ENCODE measurements at places on chromosomes 5 and 9. TPM values are rescaled to one million over a fixed set of nuclear protein-coding genes. Genes with fewer than 3 reads are reported as not detected.

- no peaks in the 10 kb centered on the region for H3K36me3 ChIP-seq
- peaks cover 7% of the 10 kb centered on the region for H3K27me3 ChIP-seq
- DNase-seq = no peak
- no peak overlapping the region for H3K4me3 ChIP-seq
- no peak overlapping the region for H3K27ac ChIP-seq
These were observed 76.8 kb upstream of the LMX1B start for GRCh38 chr9:126536841-126537465.

The ORM2 gene
- total RNA-seq = not detected

The NEUROG1 gene
- not detected for total RNA-seq

GRCh38 chr9:97372580-97372979 lies 39.3 kb upstream of the TDRD7 start:
- H3K4me1 ChIP-seq = no peaks in the 10 kb centered on the region
- peaks cover 22% of the 10 kb centered on the region for H3K36me3 ChIP-seq

The STXBP1 gene
- total RNA-seq = 18.8 TPM

DNA sequence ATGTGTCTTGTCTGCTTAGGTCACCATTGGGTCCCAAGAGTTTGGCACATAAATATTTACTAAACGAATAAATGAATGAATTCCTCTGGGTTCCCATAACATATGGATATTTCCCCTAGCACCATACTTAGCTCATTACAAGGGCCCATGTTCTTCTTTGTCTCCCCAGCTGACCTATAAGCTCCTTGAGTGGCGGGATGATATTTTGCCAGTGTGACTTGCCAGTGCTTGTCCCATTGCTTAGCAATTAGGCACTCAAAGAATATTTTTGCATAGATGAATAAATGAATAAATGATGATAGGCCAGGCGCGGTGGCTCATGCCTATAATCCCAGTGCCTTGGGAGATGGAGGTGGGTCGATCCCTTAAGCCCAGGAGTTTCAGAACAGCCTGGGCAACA lies 16.9 kb upstream of the CTNNA1 start:
- H3K36me3 ChIP-seq = no peaks in the 10 kb centered on the region
- peaks cover 15% of the 10 kb centered on the region for H3K4me1 ChIP-seq
- H3K27ac ChIP-seq = no peak overlapping the region
- no peak overlapping the region for H3K4me3 ChIP-seq
- H3K27me3 ChIP-seq = peaks cover 30% of the 10 kb centered on the region

- DNase-seq = no peak
- H3K27me3 ChIP-seq = peaks cover 30% of the 10 kb centered on the region
- H3K27ac ChIP-seq = no peak overlapping the region
- H3K36me3 ChIP-seq = no peaks in the 10 kb centered on the region
- peaks cover 2% of the 10 kb centered on the region for H3K4me1 ChIP-seq
These were observed 3.1 kb upstream of the VAV2 start for GRCh38 chr9:133995012-133995896.

The TNC gene
- total RNA-seq = 0.90 TPM

The EPB41L4A gene
- total RNA-seq = 0.06 TPM

GRCh38 chr9:3992924-3993323 lies 306.9 kb downstream of the GLIS3 start:
- no peak overlapping the region for H3K4me3 ChIP-seq
- H3K36me3 ChIP-seq = peaks cover 8% of the 10 kb centered on the region

The LIFR gene
- not detected for total RNA-seq

DNA sequence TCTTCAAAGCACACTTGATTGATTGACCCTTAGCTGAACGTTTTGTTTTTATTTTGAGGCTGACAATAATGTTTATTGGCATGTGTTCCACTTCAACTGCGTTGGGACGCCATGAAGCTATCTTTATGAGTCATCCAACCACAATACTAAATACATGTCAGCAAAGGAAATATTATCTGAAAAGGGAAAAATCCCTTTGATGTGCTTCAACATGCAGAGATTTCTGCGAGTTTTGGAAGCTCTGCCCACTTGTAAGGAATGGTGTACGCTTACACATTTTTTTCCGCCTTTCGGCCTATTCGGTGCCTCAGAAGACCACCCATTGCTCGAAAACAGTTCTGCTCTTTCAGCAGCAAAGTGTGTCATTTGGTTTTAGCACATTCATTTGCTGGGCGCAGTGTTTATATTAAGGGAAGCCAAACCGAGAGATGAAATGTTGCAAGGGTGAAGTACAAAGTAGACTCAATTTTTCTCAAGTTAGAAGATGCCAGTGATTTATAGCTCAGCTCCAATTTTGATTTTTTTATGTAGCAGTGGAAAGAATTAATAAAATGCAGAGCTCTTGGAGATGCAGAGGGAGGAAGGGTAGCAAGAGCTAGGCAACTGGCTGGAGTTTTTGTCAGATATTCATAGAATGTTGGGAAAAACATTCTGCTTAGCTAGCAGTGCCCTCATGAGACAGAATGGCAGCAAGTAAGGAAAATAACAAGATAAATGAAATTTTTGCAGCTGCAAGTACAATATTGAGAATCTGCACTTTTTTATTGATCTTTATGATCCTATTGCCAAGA lies 68.9 kb downstream of the PRDM6 start:
- H3K4me1 ChIP-seq = no peaks in the 10 kb centered on the region
- H3K36me3 ChIP-seq = no peaks in the 10 kb centered on the region
- H3K27me3 ChIP-seq = no peaks in the 10 kb centered on the region
- H3K4me3 ChIP-seq = no peak overlapping the region

The RNF224 gene
- total RNA-seq = not detected

DNA sequence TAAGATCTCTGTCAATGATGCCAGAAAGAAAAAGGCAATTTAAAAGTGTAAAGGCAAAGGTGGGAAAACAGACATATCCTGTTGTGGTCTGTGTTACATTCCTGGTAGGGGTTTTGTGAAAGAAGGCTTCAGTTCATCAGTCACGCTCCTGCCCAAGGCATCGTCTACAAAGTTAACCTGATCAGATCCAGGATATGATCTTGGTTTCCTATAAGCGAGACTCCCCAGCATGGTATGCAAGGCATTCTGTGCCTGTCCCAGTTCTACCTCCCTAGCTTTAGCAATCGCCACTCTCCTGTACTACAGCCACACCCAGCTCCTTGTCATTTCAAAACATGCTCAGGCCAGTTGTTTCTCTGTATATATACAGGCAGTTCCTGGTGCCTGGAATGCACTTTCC lies 58.0 kb upstream of the PTPN3 start:
- no peak overlapping the region for H3K4me3 ChIP-seq
- DNase-seq = no peak
- no peaks in the 10 kb centered on the region for H3K36me3 ChIP-seq

The PDE6A gene
- not detected for total RNA-seq

- H3K27ac ChIP-seq = no peak overlapping the region
- H3K4me1 ChIP-seq = no peaks in the 10 kb centered on the region
- no peak overlapping the region for H3K4me3 ChIP-seq
- H3K27me3 ChIP-seq = peaks cover 11% of the 10 kb centered on the region
These were observed 76.1 kb upstream of the SPOCK1 start for GRCh38 chr5:137575211-137575610.

GRCh38 chr9:108761655-108762347 lies 94.0 kb downstream of the ACTL7B start:
- no peaks in the 10 kb centered on the region for H3K27me3 ChIP-seq
- no peaks in the 10 kb centered on the region for H3K4me1 ChIP-seq
- H3K27ac ChIP-seq = no peak overlapping the region
- DNase-seq = peak; percentile 18
- H3K4me3 ChIP-seq = no peak overlapping the region
- H3K36me3 ChIP-seq = no peaks in the 10 kb centered on the region

The HMGCS1 gene
- 60.2 TPM for total RNA-seq
